ENCODE measurements at places on chromosomes 2 and 18. TPM values are rescaled to one million over a fixed set of nuclear protein-coding genes. Genes with fewer than 3 reads are reported as not detected.

- DNase-seq = no peak
Observed at GRCh38 chr2:121994238-121995206, 239.1 kb downstream of the TSN start.

GRCh38 chr2:52454962-52455361, 1312.6 kb upstream of the CHAC2 start:
- no peak for DNase-seq

- DNase-seq = no peak
Observed at GRCh38 chr18:12599543-12599942, 58.4 kb downstream of the SPIRE1 start.

CRYBA2 gene
- not detected for total RNA-seq
